Activated CD4-positive, alpha-beta T cell treated with anti-CD3 and anti-CD28 coated beads for 36 hours (primary cell): ENCODE measurements at places on chromosomes 13 and 19.

DNA sequence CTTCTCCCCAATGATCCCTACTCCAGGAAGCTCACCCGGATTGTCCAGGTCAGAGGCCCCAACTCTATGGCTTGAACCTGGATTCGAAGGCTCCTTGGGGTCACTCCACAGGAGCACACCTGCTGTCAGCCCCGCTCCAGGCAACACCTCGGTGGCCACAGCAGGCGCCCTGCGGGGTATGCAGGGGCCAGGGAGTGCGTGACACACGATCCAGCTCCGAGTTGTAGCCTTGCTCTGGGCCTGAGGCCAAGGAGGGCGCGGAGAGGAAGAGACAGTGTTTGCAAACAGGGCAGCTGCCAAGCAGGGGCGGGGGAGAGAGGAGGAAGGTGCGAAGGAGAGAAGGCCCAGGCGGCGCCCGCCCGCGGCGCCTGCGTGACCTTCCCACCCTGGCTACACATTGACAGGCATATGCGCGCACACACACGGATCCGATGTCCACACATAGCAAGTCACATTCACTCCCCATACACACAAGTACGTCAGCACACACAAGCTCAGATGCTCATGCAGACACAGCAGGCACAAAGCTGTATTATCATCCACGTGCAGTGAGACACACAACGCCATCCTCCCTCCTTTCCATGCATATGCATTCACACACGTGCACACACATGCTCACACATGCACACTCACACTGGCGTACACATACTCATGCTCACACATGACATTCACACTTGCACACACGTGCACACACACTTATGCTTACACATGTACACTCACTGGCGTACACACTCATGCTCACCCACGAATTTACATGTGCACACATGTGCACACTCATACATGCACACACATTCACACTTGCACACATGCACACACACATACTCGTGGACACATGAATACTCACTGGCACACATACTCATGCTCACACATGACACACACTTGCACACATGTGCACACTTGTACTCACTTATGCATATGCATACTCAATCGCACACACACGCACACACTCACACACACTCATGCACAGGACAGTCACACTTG, 10.4 kb downstream of the SBK2 start:
- peak; percentile 42 for DNase-seq

DNA sequence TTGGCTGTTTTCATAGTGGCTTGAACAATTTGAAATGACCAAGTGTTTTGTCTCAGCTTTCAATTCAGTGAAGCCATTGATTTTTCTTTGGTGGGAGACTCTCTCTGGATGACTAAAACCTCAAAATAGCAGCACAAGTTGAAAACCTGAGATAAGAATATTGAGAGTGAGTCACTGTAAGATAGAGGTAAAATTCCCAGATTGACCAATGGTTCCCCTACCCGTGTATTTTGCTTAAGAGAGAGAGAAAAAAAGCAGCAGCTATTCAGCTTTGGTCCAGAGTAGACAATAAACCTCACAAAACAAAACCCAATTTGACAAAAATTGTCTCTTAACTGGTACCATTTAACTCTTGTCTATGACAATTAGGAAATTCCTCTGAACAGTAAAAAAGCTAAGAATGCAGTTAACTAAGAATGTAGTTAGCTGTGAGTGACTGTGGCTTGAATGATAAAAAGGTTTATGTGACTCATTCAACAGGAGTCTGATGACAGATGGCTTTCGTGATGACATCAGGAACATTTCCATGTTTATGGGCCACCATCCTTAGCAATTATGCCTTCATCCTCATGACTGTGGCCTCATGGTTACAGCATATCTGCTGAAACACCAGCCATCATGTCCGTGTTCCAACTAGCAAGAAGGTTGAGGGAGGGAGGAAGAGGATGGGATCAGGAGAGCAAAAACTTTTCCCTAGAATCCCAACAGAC, 356.9 kb downstream of the NDFIP2 start:
- no peak for DNase-seq

GRCh38 chr13:79466872-79467271, 14.1 kb upstream of the NDFIP2 start:
- DNase-seq = no peak

DNA sequence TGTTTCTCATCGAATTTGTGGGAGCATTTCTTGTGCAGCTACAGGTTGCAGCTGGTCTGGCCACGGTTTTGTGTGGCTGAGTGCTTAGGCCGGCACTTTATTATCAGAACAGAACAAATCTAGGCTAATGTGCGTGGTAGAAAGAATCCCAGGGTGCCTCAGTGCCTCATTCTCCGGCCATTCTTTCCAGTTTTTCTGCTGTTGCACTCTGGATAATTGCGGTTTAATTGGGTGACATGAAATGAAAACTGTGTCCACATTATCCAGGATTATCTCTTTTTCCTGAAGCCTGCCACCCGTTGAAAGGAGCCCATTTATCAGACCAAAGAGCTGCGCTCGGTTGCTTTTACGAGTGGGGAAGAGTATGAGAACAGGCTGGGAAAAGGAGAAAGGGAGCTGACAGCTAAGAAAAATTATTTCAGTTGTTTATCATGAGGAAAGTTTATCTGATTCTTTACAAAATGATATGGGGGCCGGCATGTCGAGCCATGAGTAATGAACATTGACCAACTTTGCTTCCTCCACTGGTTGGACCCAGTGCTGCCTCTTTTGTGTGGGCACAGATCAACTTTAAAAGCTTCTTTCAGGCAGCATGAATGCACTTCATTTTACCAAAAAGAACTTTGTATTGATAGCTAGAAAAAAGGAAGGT, 117.0 kb upstream of the SOX21 start:
- no peak for DNase-seq

DNA sequence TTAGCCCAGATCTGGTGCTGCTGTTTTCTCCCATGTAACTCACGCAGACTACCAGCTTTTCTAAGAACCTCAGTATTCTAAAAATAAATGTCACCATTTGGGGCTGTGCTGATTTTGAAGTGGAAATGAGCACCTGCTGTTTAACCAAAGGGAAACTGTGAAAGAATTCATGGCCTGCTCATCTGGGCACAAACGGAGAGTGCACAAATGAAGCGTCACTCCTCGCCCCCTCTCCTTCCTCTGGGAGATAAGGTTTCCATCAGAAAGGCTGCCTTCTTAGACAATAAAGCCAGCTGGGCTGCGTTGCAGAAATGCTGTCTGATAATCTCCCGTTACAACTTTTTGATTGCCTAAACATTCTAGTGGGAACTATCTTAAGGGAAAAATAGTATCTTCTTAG, 73.7 kb upstream of the SLC15A1 start:
- DNase-seq = no peak

DNA sequence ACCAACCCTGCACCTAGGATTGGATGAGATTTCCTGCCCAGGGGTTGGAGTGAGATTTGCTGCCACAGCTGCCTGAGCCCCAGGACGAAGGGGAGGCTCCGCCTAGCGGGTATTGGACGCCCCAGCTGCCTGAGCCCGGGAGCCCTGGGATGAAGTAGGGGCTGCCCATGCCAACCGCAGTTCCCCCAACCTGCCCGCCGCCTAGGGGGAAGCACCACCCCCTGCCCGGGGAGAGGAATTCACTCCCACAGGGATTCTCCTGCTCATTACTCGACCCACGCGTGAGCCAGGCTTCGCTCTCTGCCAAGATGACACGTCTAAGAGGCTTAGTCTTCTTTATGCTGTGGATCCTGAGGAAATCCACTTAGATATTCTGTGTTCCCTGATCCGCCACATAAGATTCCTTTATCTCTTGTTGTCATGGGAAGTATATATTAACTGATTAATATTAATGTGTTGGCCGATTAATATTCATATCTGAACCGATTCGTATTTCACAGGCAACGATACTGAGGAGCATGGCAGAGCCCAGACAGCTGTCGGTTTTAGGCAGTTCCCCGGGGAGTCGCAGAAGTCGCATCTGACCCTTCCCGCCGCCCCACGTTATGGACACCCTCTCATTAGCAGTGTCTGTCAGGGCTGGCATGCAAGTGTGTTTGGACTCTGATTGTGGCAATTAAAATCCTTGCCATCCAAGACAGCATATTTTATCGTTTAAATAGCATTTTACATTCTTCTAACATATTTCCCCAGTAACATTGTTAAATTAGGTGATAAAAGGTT, 44.5 kb upstream of the KCTD15 start:
- DNase-seq = no peak

DNA sequence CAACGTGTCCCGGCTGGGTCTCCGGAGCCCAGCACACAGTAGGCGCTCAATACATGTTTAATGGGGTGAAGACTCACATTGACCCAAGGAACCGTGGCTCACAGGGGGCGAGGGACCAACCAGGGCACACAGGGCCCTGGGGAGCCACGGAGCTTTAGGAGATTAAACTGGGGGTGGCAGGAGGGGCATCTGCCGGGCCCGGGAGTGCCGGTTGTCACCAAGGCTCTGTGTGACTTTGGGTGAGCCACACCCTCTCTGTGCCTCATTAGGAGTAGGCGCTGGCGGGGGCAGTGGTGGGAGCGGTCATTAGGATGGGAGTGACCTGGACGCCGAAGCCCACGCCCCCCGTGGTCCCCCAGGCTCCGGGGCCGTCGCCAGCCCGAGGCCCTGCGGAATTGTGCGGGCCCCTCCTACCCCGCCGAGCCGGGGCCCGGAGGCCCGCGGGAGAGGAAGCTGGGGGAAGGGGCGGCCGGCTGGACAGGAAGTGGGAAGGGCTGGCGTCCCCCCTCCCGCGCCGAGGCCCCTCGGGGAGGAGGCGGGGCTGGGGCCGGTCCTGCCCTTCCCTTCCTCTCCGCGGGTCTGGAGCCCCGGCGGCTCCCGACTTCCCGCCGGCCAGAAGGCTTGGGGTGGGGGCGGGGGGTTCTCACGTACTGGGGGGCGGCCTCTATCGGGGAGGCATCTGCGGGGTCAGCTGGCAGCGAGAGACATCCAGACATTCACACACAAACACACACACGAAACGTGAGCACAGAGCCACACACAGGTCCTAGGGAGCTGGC, 1.8 kb upstream of the SSBP4 start:
- peak; percentile 56 for DNase-seq

DNA sequence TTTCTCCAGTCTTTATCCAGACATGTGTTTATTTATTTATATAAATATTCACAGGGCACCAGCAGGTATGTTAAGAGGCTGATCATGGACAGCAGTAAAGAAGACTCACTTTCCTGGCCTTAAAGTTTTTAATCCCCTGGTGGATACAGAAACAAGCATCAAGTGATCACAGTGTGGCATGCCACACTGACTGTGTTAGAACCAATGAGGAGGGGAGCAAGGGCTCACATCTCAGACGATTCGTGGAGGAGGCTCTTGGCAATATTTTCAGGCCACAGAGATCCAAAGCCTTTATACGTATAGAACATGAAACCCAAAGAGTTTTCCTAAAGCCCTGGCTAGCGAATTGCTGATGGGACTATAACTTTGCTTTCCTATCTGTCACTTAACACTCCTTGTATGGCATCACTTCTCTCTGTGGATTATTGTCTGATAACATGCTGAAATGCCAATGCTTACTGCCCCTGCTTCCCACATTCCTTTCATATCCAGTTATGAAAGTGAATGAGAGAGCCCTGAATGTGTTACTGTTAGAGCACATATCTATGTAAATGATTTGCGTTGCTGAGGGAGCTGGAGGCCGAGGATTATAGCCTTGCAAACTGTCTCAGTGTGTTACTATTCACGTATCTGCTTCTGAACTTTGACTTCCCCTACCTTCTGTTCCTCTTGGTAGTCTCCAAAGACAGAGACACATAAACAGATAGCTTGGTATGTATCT, 37.6 kb downstream of the POLR1D start:
- DNase-seq = no peak

GRCh38 chr19:13425151-13425550, 81.1 kb downstream of the CACNA1A start:
- no peak for DNase-seq

DNA sequence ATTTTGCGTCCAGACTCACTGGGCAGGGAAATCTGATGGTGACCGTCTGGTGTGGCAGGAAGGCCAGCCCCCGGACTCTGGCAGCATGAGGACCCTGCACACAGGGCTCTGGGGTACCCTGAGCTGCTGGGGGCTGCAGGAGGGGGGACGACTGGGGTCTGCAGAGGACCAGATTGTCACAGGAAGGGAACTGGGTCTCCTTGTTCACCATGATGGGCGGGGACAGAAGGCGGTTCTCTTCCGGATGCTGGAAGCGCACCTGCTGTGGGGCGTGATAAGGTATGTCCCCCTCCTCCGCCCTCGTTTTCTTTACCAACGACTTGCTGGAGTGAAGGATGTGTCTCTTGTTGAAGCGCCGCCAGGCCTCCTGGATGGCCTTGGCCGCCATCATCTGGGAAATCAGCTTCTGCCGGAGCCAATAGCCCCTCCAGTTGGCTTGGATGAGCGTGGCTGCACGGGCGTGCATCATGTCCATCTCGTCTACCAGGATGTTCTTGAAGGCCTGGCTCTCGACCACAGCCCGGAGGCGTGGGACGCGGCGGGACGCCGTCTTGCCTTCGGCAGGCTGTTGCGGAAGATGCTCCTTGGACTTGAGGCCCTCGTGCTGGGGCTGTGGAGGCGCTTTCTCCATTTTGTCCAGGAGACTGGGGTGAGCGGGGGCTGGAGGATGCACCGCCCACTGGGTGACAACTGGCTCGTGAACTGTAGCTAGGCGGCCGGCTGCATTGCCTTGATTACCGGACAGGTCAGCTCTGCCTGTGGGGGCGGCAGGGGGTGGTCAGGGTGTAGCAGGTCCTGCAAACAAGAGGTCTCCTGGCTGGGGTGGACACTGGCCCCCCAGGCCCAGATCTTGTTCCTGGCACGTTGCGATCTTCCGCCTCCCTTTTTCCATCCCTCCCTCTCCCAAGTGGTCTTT, 7.2 kb downstream of the IQCN start:
- no peak for DNase-seq

DNA sequence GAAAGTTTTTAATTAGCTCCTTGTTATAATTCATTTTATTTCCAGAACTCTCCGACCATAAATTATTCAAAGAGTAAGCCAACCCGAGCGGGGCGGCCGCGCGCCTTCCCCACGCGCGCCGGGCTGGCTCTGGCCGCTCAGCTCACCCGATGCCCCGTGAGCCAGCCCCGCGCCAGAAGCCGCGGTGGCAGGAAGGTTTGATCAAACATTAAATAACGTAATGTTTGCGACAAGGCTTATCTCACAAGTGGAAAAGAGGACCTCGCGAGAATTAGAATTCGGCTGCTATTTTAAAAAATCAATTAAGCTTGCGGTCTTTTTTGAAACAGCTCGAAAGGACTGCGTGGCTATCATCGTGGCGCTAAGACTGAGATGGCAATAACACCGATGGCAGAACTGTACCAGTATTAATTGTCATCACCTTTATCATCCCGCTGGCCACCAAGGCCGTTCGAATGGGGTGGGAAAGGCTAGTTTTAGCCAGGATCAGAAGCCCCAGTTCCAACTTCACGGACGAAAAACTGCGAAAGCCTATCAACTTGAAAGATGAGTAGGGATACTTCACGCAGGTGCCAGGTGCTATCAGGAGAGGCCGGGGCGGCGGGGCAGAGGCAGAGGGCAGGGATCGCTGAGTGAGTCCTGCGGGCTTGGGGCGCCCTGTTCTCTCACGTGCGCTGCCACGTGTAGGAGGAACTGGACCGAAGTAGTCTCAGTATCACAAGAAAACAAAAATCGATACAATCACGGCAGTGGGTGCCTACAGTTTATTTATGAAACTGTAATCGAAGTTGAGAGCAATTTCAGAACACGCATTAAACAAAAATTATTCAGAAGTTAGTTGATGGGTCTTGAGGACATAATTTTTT, 6.4 kb downstream of the POU4F1 start:
- DNase-seq = no peak

DNA sequence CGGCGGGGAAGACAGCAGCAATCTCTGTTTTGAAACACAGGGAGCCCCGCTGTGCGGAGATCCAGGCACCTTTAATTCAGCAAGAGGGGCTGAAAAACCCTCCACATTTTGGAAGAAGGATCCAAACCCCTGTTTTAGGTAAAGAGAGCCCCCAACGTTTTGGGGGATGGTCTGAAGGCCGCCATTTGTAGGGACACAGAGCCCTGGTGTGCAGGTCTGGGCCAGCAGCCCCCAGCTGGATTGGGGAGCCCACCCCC, 3.5 kb upstream of the HOOK2 start:
- DNase-seq = no peak
